ENCODE measurements at places on chromosomes 5 and 9.
A peak's percentile ranks its signal among the peaks of the same experiment; 100 is the strongest.

- DNase-seq: no peak
Observed at GRCh38 chr9:130421154-130421801, 23.5 kb upstream of the ASS1 start.

- DNase-seq: no peak
Observed at GRCh38 chr9:1052365-1053281, 2.5 kb downstream of the DMRT2 start.

- DNase-seq: no peak
Observed at GRCh38 chr5:2415678-2416077, 335.8 kb downstream of the IRX2 start.

DNA sequence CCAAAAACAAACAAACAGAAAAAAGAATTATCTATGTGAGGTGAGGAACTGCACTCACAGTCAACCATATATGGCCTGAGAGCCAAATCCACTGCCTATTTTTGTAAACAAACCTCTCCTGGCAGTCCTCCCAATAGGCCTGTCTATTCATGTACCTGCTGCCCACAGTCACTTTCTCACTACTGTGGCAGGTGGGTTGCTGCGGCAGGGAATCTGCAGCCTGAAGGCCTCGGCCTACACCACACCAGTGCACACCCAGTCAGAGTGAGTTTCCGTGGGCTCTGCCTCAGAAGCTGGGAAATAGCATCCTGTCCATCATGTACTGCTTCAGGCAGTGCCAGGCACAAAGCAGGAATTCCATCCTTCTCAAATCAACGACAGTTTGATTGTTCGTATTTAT lies 82.3 kb downstream of the SPTLC1 start:
- DNase-seq: no peak

DNA sequence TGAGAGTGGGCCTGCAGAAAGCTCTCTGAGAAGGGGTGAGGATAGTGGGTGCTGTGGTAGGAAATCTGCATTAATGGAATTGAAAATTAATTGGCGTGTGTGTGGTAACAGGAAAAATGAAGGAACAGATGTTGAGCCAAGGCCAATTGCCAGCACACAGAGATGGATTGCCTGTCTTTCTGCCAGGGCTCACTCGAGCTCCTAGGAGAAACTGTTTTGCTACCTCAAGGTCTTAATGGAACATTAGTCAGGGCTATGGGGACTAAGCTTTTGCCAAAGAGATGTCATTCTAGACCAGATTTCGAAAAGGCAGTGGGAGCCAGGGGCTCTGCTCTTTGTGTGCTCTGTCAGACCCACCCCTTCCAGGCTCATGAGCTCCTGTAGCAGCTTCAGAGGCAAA lies 124.0 kb upstream of the EFNA5 start:
- DNase-seq: no peak

DNA sequence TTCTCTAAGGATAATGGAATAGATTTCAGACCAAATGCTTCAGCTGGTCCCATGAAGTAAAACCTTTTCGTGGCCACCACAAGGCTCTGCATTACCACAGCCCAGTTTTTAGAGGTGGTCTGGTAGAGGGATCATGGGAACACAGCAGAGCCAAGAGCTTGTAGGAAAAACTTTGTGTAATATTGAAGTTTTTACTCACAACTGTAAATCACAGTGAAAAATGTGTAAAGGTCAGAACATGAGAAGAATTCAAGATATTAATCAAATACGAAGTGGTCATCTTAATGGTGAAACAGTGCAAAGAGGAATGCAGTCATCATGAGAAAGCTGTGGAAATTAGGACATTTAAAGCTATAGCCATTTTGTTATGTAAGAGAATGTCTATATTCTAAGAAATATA lies 197.5 kb downstream of the NPR3 start:
- DNase-seq: no peak

- DNase-seq: no peak
Observed at GRCh38 chr5:150600616-150601490, 39.6 kb upstream of the SYNPO start.

DNA sequence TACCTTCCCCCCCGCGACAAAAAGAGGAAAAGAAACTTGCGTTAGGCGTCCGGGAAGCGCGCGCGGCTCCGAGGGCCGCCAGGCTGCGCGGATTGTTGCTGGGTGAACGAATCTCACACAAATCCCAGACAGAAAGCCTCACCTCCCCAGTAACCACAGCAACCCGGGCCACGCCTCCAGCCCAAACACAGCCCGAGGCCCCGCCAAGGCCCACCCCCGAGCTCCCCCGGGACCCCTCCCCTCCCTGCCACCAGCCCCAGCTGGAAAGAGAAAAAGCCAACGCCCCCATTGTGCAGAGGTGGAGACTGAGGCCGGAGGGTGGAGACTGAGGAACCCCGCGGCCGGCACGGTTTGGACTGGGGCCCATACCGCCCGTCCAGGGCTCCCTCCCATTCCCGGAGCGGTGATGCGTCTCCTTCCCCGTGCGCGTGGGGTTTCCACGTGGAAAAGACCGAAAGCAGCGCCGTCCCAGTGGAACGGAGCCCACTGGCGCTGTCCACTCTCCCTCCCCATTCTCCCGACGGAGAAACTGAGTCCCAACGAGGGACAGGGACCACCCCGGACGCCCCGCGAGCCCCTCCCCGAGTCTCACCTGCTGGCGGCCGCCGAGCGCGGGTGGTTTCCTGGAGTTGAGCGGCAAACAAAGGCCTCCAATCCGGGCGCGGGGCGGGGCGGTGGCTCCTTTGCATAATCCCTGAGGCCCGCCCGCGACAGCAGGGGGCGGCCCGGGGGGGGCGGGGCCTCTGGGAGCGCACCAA lies 10.2 kb upstream of the AKNA start:
- peak; percentile 92 for DNase-seq

- DNase-seq: no peak
Observed at GRCh38 chr9:28801144-28801799, 1228.0 kb upstream of the C9orf72 start.

DNA sequence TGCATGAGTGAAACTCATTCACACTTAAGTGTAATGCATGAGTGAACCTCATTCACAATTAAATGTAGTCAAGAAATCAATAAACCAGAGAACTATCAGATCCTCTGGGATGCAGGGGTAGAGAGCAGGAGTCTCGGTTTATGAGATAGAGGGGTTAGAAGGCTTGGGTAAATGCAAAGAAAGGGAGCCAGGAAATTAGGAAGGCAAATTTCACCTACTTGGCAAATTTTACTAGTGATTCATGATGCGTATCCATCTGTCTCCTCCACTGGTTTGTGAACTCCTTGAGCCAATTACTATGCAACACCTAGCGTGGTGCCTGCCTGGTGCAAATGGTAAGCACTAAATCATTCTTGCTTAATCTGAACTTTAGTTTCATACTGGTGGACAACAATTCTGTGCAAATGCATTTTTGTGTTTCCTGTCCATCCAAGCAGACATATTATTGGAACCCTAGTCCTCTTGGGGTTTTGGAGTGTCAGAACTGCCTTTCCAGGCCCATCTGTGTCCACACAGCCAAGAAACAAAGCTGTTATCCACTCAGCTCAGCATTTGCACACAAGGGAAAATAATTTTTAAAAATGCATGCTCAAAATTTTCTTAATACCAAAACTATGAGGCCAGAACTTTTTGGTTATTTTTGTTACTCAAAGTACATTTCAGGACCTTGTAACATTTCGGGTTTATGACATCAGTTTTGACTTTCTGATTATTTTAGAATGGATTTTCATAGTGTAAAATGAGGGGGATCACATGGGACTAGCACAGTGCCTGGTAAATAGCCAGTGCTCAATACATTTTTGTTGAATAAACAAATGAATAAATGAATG lies 5.2 kb downstream of the HAPLN1 start:
- DNase-seq: no peak
